ENCODE measurements at places on chromosomes 12 and 14.

DNA sequence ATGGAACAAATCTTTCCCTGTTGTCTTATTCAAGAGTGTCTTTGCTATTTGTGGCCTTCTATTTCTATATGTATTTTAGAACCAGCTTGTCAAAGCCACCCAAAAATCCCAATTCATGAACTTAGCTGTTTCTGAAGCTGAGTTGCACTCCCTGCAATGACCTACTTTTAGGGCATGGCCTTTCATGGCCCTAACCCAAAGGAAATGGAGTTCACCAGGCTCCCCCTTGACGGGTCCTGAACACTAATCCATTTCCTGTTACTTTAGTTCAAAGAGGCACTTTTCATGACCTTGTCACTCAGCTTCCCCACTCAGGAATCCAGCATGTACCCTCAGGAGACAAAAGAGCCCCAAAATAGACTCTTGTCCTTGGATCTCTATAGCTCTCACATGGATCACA is 7.6 kb downstream of the TMED8 start:
- DNase-seq = no peak

DNA sequence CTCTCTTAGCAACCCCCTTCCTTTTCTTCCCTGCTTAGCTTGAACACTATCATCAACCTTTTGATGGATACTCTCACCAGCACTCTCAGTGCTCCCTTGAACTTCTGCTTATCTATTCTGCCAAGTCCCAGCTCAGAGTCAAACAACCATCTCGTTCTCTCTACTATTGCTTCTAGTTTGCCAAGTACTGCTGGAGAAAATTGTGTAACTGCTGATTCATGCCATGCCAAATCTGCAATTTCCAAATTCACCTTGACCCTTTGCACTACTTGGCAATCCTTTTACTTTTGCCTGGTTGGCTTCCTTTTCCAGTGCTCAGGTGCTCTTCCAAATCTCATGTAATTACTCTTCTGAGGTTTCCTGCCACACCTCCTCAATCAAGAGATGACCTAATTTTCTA is 2.8 kb upstream of the CCDC196 start:
- no peak for DNase-seq

GRCh38 chr12:44582521-44582920 is 293.6 kb downstream of the NELL2 start:
- no peak for DNase-seq

- DNase-seq = no peak
These were observed 827.7 kb downstream of the TMTC2 start for GRCh38 chr12:83514372-83514771.

DNA sequence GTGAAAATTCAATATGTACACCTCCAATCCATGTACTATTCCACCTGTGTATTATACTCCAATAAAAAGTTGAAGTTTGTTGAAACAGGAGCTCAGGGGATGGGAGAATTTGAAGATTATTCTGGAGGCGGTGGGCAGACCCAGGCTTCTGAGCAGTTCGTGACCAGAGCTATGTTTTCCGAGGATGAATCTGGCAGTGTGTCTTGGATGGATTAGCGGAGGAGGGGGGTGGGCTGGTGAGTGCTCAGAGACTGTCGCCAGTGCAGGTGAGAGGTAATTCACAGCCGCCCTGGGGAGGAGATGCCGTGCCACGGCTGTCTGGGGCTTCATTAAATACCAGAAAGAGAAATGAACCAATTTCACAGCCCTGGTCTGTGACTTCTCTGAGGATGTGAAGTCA is 283.0 kb upstream of the RTL1 start:
- DNase-seq = no peak
